ENCODE measurements at places on chromosomes 16 and 17.
A peak's percentile ranks its signal among the peaks of the same experiment; 100 is the strongest.

GRCh38 chr16:12976936-12977335, 75.5 kb downstream of the SHISA9 start:
- DNase-seq, result no peak

GRCh38 chr17:67096609-67097008, 52.3 kb downstream of the CACNG1 start:
- DNase-seq, result no peak

DNA sequence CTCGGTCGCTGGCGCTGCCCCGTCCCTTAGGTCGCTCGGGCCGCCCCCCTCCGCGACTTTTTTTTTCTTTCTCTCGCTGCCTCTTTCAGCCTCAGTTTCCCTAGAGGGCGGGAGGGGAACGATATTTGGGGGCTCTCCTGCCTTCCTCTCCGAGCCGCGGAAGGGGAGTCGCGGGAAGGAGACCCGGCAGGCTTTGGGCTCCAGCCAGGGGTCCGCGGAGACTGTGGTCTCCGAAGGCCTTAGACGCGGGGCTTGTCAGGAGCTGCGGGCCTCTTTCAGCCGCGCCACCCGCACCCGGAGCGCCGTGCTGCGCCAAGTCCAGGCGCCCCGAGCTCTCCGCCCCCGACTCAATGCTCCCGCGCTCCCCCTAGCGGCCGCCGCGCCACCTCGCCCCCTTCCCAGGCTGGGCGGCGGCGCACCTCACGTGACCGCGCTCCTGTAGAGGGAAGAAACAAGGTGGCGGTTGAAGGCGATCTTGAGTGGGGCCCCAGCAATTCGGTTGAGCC, at the start of gene LRRC37B:
Gene LRRC37B, plus strand, starts transcription at position 427 of the 506 bp plus-strand sequence. CDS start 14,010 bp downstream, outside the sequence.
- DNase-seq, result peak; percentile 92

DNA sequence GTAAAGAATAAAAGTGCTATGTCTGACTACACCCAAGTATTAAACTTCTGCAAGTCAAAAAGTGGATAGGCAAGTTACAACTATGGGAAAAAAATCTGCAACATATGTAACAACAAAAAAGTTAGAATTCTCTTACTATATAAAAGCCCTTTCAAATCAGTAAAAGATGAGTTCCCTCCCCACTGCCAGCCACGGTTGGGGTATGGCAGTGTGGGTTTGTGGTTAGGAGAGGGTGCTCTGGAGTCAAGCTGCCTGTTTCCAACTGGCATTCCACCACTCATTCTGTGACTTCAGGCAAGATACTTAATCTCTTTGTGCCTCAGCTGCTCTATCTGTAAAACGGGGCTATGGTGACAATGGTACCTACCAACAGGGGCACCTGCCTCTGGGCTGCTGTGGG, 26.6 kb upstream of the MFSD6L start:
- DNase-seq, result no peak

DNA sequence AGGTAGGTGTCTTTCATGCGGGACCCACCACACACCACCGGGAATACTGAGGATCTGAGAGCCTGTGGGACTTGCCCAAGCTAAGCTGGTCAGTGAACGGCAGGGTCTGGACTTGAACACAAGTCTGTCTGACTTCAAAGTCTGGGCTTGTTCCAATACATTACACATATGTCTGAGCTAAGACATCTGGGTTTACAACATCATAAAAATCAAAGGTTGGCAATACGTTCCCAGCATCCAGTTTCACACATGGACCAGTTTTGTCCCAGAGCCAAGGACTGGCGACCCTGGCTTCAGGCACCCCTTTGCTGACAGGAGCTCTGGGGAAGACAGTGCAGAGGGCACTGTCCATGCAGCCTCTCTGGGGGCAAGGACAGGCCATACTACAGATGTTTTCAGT, 27.9 kb upstream of the AXIN2 start:
- no peak for DNase-seq

DNA sequence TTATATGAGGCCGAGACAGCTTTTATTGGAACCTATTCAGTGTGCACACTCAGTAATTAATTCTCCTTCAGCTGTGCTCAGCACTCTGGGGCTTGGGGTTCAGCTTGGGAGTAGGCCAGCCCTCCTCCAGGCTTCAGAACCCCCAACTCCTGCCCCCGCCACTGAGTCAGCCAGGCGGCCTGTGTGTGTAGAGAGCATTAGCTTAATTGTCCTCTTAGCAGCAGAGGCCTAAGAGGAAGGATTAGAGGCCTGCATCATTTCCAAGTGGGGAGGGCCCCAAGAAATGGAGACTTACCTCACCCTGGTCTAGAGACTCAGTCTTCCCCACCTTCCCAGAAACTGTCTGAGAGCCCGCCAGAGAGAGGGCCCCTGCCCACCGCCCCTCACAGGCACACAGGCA, 772 bp downstream of the PRSS53 start:
- no peak for DNase-seq

- peak; percentile 96 for DNase-seq
Measured at GRCh38 chr17:45270828-45271418, 9.0 kb upstream of the SPATA32 start.

DNA sequence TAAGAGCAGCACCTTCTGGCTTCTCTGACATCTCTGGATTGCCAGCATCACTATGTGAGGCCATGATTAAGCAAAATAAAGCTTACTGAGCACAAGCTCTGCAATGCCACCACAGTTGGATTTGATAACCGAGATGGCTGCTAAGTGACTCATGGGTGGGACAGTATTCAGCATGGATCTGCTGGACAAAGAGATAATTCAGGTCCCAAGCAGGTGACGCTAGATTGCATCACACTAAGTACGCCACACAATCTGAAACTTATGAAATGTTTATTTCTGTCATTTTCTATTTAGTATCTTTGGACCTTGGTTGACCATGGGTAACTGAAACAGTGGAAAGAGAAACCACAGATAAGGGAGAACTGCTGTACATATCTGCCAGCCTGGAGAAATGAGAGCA, 27.4 kb downstream of the CDRT15 start:
- DNase-seq, result no peak

DNA sequence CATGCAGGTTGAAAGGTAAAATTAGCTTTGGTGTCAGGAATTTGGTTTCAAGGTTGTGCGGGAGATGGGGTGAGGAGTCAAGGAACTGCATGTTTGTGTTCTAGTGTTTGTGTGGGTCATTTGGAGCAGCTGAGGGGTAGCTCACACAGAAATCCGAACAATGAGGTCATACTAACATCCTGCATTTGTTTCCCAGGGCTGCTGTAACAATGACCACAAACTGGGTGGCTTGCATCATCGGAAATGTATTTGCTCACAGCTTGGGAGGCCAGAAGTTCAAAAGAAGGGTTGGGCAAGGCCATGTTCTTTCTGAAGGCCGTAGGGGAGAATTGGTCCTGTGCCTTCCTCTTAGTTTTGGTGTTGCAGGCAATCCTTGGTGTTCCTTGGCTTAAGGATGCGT, 287.4 kb downstream of the HAPSTR1 start:
- DNase-seq, result no peak

- DNase-seq, result no peak
Measured at GRCh38 chr17:35555691-35556090, 4.9 kb downstream of the SLFN14 start.
